Stimulated activated CD4-positive, alpha-beta T cell treated with anti-CD3 and anti-CD28 coated beads, Interleukin-15, amount 100 ng/mL, for 1 hour (primary cell): ENCODE measurements at places on chromosomes 12 and 14.

- no peak for DNase-seq
Observed at GRCh38 chr12:47735649-47736048, 10.4 kb upstream of the ENDOU start.

DNA sequence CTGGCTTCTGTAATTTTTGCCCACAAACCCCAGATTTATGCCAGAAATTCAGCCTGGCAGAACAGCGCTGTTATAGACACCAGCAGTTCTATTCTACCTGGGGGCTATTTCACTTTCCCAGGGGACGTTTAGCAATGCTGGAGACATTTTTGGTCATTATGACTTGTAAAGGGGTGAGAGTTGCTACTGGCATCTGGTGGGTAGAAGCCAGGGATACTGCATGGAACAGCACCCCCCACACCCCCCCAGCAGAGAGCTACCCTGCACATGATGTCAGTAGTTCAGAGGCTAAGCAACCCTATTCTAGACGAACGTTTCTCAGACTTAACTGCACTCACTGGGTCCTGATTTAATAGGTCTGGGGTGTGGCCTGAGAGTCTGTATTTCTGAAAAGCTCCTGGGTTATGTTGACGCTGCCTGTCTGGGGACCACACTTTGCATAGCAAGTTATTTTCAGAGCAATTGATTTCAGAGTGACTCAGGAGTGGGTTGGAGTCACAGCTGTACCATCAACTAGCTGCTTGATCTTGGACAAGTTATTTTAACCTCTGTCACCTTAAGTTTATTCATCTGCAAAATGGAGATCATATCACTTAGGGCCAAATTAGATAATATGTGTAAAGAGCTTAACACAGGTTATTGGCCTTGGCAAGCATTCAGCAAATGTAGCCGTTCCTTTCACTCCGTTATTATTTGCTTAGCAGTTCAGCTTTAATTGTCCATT lies 48.5 kb downstream of the CHST11 start:
- DNase-seq, result no peak

DNA sequence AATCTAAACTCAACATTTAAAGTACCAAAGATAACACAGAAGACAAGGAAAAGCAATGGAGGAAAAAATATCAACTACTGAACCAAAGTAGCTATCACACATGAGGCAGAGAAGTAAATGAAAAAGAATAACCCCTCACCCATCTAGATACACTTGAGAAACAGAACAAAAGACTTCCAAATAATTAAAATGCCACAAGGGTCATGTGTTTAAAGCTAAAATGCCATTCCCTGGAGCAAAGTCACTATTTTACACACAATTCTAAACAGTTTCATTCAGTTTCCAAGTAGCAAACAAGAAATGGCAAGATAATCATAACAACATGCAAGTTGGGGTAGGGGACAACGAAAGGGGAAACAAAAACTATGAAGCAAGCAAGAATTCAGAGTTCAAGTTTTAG lies 12.0 kb downstream of the OSBPL8 start:
- DNase-seq, result no peak

GRCh38 chr14:43525658-43526057 lies 981.4 kb downstream of the FSCB start:
- no peak for DNase-seq

GRCh38 chr14:57987596-57988300 lies 121.9 kb upstream of the SLC35F4 start:
- DNase-seq, result no peak

- DNase-seq, result no peak
Observed at GRCh38 chr12:63294327-63294632, 143.3 kb upstream of the AVPR1A start.

GRCh38 chr12:80838024-80838658 lies 99.6 kb downstream of the LIN7A start:
- DNase-seq, result no peak

DNA sequence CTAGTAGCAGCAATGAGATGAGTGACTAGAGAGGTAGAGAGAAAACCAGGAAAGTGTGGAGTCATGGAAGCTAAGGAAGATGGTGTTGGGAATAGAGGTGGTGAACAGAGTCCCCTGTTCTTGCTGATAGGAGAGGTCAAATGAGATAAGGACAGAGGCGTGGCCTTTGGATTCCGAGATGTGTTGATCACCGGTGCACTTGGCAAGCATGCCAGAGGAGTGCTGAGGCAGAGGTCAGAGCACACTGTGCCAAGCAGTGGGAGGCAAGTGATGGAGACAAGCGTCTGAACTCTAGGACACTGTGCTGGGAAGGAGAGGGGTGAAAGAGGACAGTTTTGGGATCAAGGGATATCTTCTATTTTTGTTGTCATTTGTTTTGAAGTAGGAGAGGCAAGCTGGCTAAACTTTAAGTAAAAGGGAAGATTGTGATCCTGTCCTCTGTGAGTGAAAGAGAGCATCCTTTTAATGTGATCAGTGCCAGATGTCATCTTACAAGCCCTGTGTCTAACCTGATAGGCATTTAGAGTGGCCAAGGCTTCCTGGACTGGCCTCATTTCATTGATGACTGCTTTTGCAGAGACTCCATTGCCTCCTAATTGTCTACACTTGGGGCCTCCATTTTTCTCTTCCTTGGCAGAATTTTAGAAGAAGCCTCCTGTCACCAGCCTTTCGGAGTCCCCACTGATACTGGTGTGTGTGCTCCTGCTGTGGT lies 336.4 kb downstream of the CACNA1C start:
- no peak for DNase-seq

DNA sequence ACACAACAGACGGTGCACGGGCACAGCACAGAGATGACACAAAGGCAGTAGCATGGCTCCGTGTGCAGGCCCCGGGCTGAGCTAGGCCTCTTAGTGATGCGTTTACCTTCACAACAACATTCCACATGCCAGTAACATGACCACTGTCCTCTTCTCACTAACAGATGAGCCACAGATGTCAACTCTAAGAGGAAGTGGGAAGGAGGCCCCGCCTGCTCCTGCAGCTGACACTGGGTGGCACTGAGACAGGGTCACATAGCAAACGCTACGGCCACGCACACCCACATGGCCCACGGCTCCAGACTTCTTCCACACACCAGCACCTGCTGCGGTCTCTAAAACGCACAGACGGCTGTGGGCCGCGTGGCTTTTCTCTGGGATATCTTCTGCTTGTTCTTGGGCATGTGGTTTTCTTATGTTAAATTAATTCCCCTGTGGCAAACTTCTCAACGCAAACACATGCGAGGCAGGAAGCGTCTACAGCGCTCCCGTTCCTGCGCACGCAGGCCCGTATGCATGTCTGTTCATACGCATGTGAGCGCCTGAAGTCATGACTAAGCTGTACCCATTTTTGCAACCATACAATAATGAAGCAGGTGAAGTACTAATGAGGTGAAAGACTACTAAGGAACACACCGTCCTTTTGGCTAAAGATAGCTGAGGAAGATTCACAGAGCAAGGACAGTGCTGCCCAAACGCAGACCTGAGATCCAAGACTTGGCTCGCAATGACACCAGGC lies 26.8 kb downstream of the AMN start:
- no peak for DNase-seq
